ENCODE measurements at places on chromosomes 6 and 20.
A peak's percentile ranks its signal among the peaks of the same experiment; 100 is the strongest.

- no peak for DNase-seq
These were observed 81.1 kb downstream of the SASH1 start for GRCh38 chr6:148423601-148424270.

GRCh38 chr20:25294459-25295385, 46.8 kb downstream of the PYGB start:
- DNase-seq: peak; percentile 43

- DNase-seq: no peak
These were observed 2.5 kb upstream of the POU3F2 start for GRCh38 chr6:98831959-98832283.

DNA sequence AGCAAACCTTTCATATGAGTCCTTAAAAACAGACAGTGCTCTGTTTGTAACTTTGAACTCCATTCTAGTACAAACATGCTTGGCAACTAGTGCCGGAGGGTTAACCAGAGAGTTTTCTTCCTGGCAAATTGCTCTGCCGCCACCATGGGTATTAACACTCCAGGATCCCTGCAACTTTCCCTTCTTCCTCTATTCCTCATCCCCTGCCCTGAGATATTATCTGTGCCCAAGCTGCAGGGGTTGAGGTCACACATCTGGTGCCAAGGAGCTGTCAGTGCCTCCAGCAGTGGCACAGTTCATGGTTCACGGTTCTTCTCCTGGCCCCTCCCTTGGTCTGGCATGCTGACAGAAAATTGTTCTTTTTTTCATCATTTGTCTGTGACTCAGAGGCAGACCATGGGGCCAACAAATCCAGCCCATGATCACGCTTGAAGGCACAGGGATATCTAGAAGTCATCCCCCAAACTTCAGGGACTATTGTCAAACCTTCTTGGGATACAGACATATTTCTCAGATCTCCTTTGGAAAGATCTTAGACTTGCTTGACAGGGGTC, 77.5 kb downstream of the ATXN1 start:
- DNase-seq: no peak

GRCh38 chr6:96990462-96990861, 65.9 kb downstream of the KLHL32 start:
- no peak for DNase-seq

DNA sequence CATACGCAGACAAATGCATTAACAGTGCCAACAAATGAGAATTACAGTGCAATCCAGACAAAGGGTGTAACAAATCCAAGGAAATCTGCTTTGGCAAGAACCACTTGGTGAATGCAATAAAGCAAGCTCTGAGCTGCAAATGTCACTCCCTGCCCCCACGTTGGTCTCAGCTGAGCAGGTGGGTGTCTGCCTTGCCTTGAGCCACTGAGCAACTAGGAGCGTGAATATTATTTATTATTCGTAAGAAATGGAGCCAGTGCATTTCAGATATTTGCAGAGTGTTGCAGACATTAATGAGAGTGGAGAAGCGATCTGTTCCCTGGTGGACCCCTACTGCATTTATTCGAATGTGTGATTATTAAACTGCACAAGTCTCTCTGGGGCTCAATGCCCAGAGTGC, 36.6 kb upstream of the F13A1 start:
- DNase-seq: no peak

GRCh38 chr6:2810092-2810671, 31.5 kb downstream of the SERPINB1 start:
- no peak for DNase-seq

GRCh38 chr6:131979515-131980337, 28.6 kb upstream of the CCN2 start:
- DNase-seq: no peak

- no peak for DNase-seq
These were observed 24.1 kb downstream of the TFAP2C start for GRCh38 chr20:56653211-56653610.

DNA sequence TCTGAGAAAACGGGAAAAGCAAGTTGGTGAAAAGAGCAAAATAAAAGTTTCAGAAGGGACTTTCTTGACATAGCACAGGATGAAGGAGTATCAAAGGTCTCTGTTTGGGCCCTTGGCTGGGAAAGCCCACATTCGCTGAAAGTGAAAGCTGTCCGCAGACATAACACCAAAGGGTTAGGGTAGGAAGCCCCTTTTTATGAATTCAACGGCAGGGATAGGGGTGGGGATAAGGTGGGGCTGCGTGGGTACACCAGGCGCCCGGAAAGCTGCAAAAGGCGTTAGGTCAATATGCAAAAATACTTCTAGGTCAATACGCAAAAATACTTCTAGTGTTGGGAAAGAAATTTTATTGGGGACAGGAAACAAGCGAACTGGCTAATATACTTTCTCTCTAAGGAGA, 135.1 kb downstream of the OR2B2 start:
- DNase-seq: no peak

GRCh38 chr6:88472851-88473525, 306.8 kb upstream of the CNR1 start:
- no peak for DNase-seq

DNA sequence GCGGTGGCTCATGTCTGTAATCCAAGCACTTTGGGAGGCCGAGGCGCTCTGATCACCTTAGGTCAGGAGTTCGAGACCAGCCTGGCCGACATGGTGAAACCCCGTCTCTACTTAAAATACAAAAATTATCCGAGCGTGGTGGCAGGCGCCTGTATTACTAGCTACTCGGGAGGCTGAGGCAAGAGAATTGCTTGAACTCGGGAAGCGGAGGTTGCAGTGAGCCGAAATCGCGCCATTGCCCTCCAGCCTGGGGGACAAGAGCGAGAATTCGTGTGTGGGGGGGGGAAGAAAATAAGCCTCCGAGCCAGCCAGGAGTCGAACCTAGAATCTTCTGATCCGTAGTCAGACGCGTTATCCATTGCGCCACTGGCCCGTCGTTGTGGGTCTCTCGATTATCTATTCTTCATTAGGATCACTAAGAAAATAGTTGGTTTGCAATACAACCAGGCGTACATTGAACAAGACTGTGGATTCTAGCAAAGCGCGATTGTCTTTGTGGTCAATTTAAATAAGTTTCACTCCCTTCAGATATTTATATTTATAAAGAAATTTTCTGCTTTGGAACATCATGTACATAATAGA, 33.9 kb upstream of the PRSS16 start:
- no peak for DNase-seq

DNA sequence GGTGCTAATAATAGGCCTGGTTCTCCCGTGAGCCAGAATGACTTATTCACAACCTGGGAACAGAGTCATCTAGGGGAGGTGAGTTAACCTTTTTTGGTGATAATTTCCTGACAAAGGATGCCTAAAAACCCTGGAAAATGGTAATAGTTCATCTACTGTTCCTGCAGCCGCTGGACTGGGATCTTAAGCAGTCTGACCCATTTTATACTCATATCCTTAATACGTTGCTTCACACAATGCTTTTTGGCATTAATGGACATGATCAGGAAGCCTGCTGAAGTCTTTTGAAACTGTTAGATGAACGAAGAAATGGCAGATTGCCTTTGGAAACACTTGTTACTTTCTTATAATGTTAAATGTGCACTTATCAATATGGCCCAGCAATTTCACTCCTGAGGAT, 81.9 kb upstream of the BMP2 start:
- no peak for DNase-seq

- DNase-seq: peak; percentile 99
These were observed at the start of gene PPP1R11 for GRCh38 chr6:30066577-30067459. Gene PPP1R11 (plus strand): TSS chr6:30067198. CDS start chr6:30067411, 213 bp downstream.

GRCh38 chr6:21444711-21445260, 148.8 kb upstream of the SOX4 start:
- no peak for DNase-seq

DNA sequence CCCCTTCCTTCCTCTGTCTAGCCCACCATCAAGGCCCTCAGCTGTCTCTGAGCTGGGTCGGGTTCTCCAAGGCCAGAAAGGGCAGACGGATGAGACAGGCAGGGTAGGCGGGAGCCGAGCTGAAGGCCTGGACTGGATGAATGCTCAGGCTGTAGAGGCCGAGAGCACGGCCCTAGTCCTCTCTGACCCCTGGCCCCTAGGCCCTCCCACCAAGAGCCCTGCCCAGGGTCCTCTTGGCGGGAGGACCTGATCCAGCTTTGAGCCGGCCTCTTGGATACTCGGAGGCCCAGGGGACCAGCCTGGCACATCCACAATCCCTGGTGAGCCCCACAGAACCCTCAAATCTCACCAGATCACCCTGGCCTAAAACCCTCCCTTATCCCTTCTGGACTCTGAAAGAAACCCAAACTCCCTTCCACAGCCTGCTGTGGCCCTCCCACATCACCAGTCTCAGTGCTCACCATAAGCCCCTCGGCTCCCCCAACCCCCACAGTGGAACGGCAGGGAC, 8.2 kb downstream of the ADISSP start:
- no peak for DNase-seq

- no peak for DNase-seq
These were observed 16.6 kb downstream of the B4GALT5 start for GRCh38 chr20:49697071-49697470.

GRCh38 chr6:107061125-107062020, 33.4 kb downstream of the MTRES1 start:
- no peak for DNase-seq

DNA sequence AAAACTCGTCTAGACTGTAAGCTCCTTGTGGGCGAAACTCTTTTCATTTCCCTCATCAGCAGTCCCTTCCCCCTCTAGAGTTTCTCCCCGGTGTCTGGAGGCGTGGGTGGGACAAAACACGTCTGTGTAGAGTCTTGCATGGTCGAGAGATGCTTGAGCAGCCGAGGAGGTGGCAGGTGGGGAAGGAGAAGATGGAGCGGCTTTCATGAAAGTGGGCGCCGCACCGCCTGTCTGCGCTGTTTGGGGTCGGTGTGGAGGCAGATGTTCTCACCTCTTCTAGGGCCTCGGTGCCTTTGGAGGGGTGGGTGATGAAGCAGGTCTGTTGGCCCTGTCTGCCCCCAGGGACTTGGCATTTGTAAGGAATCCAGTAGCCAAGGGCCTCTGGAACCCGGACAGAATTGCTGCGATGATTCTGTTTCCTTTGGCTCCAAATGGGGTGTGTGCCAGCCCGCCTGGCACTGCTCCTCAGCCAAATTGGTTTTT, 1.2 kb downstream of the BRPF3 start:
- DNase-seq: no peak

DNA sequence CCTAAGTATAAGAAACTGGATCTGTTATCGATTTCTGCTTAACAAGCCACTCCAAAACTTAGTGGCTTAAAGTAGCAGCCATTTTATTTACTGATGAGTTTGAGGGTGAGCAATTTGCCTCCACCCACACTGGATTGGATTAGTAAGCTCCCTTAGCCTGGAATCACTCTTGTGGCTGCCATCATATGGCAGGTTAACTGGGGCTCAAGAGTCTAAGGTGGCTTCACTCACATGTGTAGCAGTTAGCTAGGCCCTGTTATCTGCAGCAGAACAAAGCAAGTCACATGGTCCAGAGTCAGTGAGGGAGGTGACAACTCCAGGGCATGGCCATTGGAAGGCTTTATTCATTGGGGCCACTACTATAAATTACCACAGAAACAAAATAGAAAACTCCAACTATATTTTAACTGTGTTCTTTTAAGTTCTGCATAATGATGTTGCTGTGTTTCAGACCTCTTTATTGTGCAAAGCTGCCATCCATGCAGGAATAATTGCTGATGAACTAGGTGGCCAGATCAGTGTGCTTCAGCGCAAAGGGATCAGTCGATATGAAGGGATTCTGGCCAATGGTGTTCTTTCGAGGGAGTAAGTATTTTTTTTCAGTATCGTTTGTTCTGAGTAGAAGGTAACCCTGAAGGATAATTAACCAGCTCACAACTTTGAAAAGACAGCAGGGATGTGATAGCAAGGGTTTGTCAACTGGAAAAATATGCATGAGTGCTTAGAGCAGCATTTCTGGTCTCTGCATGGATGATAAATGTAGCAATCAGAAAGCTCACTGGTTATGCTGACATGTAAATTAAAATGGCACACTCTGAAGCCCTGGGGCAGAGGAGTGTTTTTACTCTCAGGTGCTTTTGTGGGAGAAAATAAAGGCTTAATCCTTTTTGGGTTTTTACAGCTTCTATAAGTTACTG, 49.6 kb downstream of the DCBLD1 start:
- DNase-seq: no peak

DNA sequence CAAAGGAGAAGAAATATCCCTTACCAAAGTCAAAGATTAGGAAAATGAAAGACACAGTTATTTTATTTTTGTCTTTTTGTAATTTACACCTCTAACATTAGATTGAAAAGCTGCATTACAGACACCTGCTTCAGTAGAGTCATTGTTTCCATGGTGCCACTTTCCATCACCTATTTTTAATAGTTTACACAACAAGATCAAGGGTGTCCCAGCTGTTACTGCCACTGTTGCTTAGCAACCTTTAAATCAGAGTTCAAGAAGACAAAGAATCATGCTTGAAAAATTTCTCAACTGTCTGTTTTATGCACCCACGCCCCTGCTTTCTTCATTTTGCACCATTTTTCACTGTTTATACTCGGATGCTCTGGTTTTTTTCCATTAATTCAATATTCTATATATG, 668.2 kb upstream of the GJE1 start:
- no peak for DNase-seq
